Karpas-422 (cell line): ENCODE measurements at places on chromosomes 7 and 10.
A peak's percentile ranks its signal among the peaks of the same experiment; 100 is the strongest.

DNA sequence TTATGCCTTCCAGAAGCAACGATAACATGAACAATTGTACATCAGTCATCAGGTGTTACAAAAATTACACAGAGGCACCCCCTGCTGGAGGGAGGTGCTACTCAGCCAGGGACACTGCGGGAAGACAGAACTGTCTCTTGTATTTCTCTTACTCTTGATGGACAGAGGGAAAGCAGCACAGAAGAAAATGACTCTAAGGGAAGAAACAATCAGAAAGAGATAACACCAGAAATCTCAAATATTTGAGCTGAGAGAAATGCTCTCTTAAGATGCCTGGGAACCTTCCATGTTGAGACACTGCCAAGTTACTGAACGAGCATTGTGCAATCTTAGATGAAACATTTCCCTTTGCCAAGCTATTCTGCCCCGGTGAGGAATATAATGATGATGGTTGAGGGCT is 227.6 kb upstream of the NPSR1 start:
- peak; percentile 65 for DNase-seq

- peak; percentile 75 for DNase-seq
Observed at GRCh38 chr7:48154792-48155413, 16.4 kb upstream of the ABCA13 start.

- DNase-seq, result no peak
Observed at GRCh38 chr7:4815121-4815520, 39.7 kb downstream of the AP5Z1 start.

DNA sequence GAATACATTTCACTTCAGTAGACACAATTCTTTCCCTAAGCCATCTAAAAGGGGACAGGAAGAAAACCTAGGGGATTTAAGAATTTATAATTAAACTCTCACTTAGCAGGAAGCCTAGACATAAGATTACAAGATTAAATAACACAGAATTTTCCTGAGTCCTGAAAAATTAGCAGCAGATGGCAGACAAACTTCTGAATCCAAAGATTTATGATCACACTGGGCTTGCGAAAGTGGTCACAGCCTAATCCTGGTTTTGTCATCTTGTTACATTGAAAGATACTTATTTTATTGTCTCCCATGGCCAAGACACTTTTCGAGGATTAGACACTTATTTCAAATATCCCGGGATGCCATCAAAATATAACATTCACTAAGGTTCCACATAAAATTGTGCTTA is 2.9 kb downstream of the ERLIN1 start:
- DNase-seq, result no peak

DNA sequence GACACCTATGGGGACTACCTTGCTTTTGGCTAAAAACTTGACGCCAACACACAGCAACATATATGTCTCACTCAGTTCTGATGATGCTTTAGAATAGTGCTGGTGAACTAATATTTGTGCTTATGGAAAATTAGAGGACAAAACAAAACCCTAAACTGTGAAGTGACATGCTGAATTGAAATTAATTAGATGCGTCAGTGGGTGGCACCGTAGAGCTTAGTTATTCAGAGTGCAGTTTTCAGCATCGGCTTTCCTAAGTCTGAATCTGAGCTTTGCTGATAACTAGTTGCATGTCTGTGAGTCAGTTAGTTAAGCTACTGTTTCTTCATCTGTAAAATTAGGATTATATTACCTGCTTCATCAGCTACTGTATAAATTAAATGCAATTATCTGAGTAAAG is 245.0 kb upstream of the SORCS1 start:
- DNase-seq, result no peak

GRCh38 chr10:48589266-48589665 is 15.6 kb downstream of the ARHGAP22 start:
- no peak for DNase-seq

GRCh38 chr7:4803397-4804241 is 28.2 kb downstream of the AP5Z1 start:
- no peak for DNase-seq

- no peak for DNase-seq
Observed at GRCh38 chr7:159061674-159062212, 82.9 kb downstream of the VIPR2 start.

GRCh38 chr7:41205600-41205999 is 497.3 kb downstream of the INHBA start:
- DNase-seq, result no peak

DNA sequence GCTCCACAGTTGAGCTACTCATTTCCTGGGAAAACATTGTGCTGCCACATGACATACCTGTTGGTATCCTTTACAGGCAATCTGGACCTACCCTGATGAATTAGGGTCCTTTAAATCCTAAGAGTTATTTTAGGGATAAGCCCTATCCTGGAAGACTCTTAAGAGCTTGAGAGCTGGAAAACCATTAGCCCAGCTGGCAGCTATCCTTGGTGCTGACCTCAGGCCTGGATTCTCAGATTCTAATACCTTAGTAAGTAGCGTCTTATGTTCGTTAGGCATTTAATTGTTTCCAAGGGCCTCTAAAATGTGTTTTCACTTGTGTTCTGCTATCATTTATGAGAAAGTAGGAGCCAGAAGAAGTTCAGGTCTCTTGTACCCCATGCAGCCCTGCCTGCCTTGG is 93.0 kb upstream of the SORCS3 start:
- no peak for DNase-seq

DNA sequence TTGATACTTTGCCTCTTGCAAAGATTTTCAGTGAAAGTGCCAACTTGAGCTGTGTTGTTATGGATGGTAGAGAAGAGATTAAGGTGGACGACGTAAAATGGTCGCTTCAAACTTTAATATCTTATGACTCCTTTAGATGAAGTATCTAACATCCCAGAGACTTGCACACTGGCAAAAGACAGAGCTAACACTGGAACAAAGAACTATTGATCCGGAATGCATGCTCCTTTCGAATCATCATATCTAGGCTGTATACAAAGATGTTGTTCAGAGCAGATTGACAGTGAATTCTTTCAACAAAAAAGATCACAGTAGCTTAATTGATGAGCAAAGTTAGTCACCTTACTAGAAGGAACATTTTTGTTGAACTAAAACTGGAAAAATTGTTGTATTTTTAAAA is 592.7 kb downstream of the NXPH1 start:
- no peak for DNase-seq

DNA sequence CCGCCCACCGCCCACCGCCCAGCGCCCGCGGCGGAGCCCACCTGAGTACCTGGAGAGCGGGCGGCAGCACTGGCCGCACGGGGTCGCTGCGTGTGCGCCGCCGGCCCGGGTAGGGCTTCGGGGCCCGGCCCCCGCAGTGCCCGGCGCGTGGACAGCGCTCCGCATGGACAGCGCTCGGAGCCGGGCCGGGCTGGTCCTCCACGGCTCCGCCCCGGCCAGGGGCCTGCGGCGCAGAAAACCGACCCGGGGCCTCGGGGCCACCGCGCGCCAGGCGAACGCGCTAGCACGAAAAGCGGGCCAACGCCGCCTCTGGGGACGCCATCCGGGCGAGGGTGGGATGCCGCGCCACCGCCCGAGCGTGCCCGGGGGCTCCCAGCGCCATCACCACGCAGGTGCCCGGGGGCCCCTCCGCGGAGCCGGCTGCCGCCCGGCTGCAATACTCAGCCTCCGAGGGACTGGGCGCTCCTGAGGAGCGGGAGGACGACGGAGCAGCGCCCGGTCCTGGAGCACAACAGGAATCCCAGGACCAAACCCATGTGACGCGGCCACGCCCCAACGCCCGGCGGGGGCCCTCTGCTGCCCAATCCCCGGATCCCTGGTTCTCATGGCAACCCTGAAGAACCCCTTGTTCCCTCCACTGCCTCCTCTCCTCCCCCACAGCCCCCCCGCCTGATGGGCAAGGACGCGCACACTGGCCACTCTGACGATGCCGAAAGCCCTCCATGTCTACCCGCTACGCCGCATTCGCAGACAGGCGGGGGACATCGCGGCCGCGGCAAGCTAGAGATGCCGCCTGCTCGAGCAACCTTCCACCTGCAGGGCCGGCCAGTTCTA is at the start of gene GRB10:
Gene GRB10, minus strand, starts transcription at position 522 of the 834 bp plus-strand sequence. CDS start 50,574 bp downstream, outside the sequence.
- no peak for DNase-seq

GRCh38 chr7:111089822-111090426 is 1.0 kb upstream of the LRRN3 start:
- peak; percentile 76 for DNase-seq

- DNase-seq, result no peak
Observed at GRCh38 chr7:151756076-151756731, 120.7 kb downstream of the PRKAG2 start.

GRCh38 chr10:101065481-101066145 is 3.8 kb downstream of the KAZALD1 start:
- DNase-seq, result peak; percentile 62

- DNase-seq, result no peak
Observed at GRCh38 chr7:7772397-7772821, 54.0 kb upstream of the RPA3 start.
